ENCODE measurements at places on chromosomes 7 and 10. TPM values are rescaled to one million over a fixed set of nuclear protein-coding genes. Genes with fewer than 3 reads are reported as not detected.

GRCh38 chr10:235915-236314 lies 100.7 kb downstream of the ZMYND11 start:
- DNase-seq: no peak
- H3K27me3 ChIP-seq: no peaks in the 10 kb centered on the region
- peaks cover 4% of the 10 kb centered on the region for H3K36me3 ChIP-seq
- H3K4me1 ChIP-seq: no peaks in the 10 kb centered on the region
- H3K27ac ChIP-seq: no peak overlapping the region

- no peak for DNase-seq
- H3K4me3 ChIP-seq: no peak overlapping the region
- peaks cover 14% of the 10 kb centered on the region for H3K4me1 ChIP-seq
- H3K36me3 ChIP-seq: no peaks in the 10 kb centered on the region
- H3K27ac ChIP-seq: no peak overlapping the region
These were observed 137.5 kb downstream of the ST7 start for GRCh38 chr7:117090791-117091190.

- peaks cover 5% of the 10 kb centered on the region for H3K27me3 ChIP-seq
- DNase-seq: no peak
- no peaks in the 10 kb centered on the region for H3K4me1 ChIP-seq
- H3K27ac ChIP-seq: no peak overlapping the region
- H3K36me3 ChIP-seq: no peaks in the 10 kb centered on the region
These were observed 43.4 kb downstream of the CAMK2B start for GRCh38 chr7:44281811-44282600.

- DNase-seq: no peak
- H3K4me3 ChIP-seq: no peak overlapping the region
- no peaks in the 10 kb centered on the region for H3K36me3 ChIP-seq
- no peak overlapping the region for H3K27ac ChIP-seq
- no peaks in the 10 kb centered on the region for H3K27me3 ChIP-seq
- H3K4me1 ChIP-seq: no peaks in the 10 kb centered on the region
These were observed 100.5 kb upstream of the CARD11 start for GRCh38 chr7:3143869-3144775.

DNA sequence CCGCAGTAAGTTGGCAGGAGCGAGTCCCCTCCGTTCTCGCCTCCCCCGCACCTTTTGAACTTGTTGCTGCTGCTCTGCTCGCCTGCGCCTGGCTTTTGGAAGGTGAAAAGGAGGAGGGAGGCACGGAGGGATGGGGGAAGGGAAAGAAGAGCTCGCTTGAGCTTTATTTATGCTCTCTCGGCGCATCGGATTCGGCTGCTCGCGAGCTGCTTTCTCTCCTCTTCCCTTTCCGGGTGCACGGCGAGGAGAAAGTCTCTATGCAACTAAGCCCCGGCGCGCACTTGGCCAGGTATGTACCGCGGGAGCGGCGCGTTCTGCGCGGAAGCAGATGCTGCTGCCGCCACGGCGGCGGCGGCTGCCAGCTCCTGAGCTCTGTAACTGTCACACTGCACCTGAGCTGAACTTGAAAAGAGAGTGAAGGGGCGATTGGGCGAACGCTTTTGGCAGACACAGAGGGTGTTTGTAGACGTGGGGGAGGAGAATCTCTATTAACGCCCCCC lies 551 bp downstream of the KCND2 start:
- peak; percentile 5 for DNase-seq
- peak overlapping the region; percentile 34 for H3K4me3 ChIP-seq
- H3K27me3 ChIP-seq: peaks cover 35% of the 10 kb centered on the region

Gene XRCC2
- total RNA-seq: 6.3 TPM

Gene OR2A1
- total RNA-seq: under 0.01 TPM

Data from thymus (tissue), 14 donors.